ENCODE measurements at places on chromosomes 7 and 10.

DNA sequence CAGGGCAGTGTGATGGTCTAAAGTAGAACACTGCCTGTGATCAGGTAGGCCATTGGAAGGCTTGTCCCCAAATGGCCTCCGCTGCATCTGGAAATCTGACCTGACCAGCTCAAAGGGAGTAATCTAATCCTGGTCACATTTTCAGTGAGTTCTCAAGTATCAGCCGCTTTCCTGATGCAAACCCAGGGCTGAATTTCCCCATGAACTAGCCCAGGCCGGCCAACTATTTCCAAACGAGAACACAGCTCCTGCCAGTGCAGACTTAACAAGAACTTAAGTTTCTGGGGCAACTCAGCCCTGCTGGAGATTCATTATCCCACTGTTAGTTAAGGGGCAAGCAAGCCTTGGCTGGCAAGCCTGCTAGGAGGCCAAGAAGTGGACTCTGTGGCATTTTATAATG lies 59.6 kb upstream of the FAM180A start:
- DNase-seq: no peak

DNA sequence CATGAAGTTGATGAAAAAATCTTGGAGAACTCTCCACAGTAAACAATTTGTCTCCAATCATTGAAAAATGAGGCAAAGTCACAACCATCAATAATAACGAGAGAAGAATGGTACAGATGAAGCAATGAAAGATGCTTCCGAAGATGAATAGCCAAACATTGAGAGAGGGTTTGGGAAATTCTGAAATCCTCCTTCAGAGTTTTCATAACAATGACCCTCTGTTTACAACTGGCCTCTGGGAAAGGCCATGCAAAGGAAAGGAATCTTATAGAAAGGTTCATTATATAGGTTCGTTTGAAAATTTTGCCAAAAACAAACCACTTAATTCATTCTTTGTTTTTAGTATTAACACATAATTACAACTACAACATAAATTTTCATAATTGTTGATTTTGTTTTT lies 166.5 kb downstream of the ABCA13 start:
- DNase-seq: no peak

DNA sequence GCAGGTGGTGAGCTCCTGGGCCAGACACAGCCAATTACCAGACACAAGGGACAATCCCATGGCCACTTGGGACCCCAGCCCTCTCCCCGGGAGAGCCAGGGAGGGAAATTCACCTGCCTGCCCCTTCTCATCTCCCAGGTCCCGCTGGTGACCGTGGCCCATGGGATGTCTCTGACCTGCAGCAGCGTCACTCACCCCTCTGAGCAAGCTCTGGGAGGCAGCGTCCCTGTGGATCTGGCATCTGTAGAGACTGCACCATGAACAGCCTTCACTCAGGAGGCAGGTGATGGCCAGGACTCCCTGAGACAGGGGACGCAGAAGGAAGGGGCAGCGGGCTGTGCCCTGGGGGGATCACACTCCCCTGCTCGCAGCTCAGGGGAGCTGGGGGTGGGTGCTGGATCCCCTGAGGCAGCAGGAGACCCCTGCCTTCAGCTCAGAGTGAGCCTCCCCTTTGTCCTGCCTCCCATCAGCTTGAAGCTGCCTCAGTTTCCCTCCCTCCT lies 90.8 kb downstream of the FOXL3 start:
- no peak for DNase-seq

DNA sequence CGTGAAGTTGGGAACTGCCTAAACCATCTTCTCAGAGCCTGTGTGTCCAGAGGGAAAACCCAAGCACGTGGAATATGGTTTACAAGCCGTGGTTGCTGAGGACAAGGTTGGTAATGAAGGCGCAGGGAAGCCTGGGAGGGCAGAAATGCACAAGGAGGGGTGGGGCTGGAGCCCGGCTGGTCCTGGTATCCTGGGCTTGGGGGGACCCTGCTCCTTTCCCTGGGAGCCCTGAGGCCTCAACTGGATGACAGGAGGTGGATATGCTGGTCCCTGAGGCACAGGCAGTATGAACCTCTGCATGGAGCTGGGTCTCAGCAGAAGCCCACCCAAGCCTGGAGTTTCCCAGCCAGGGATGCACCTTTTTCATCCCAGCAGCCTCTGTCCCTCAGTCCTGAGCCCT lies 80.3 kb upstream of the RET start:
- no peak for DNase-seq

DNA sequence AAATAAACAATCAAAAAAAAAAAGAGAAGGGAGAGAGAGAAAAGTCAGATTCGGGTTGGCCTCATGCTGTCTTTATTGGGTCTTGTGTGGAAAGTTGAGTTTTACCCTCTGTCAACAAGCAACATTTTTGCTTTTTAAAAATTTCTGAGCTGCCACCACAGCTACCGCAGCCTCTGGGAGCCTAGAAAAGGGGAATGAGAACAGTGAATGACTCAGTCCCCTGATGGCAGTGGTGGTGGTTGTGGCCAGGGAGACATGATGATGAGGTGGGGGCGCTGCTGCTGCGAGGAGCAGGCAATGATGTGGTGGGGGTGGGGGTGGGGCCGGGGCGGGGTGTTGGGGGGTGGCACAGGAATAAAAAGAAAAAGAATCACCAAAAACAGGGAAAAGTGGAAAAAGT lies 20.0 kb upstream of the CREB3L2 start:
- DNase-seq: no peak

DNA sequence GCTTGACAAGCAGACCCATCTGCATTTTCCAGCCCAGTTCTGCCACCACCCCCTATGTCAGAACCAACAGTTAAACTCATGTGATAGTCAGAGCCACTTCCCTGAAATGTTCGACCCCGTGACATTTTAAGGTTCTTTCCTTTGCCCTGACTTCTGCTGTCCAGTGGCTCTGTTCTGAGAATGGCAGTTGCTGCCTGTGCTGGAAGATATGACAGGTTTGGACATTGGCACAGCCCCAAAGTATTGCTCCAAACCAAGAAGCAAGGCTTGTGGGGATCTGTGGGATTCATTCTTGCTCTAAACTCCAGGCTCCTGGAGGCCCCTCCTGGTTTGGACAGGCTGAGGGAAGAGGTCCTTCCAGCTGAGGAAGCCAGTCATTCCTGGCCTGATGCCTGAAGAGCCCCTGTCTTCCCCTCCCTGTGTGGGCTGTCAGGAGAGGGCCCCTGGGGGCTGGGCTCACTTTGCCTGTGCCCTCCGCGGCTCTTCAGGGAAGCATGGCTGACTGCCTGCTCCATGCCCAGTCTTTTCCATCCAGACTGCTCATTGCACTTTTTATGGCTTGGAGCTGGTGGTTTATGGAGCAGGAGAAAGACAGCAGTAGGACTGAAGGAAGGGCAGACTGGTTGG lies 138.0 kb downstream of the CDH23 start:
- DNase-seq: no peak

- no peak for DNase-seq
Observed at GRCh38 chr7:41305001-41305400, 397.9 kb downstream of the INHBA start.

GRCh38 chr7:3318874-3319273 lies 17.8 kb downstream of the SDK1 start:
- DNase-seq: no peak

- DNase-seq: peak; percentile 94
Observed at GRCh38 chr7:7566651-7567611, at the start of gene MIOS. Gene MIOS (plus strand): TSS chr7:7566884. CDS start chr7:7572476, 5,592 bp downstream.

- no peak for DNase-seq
Observed at GRCh38 chr7:77662869-77663268, 33.4 kb upstream of the RSBN1L start.

DNA sequence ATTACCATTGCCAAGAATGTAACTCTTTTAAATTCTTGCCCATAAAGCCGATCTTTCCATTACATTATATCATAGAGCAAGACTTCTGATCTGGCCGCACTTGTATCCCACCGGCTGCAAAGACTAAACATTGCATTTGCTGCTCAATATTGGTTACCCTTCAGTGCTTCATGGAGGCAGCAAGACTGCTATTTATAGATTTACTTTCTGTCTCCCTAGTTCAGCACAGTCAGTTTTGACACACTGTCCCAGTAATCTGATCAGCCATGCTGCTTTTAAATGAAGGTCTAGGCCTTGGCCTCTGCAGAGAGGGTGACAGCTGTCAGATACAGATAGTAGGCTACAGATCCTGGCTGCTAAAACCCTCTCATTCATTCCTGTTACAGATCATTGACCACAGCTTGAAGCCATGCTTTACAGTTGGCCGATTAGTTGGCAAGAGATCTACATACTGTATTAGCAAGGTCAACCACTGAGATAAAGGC lies 562.6 kb upstream of the GALNT17 start:
- peak; percentile 69 for DNase-seq

GRCh38 chr10:3323865-3324498 lies 151.4 kb upstream of the PITRM1 start:
- DNase-seq: no peak

DNA sequence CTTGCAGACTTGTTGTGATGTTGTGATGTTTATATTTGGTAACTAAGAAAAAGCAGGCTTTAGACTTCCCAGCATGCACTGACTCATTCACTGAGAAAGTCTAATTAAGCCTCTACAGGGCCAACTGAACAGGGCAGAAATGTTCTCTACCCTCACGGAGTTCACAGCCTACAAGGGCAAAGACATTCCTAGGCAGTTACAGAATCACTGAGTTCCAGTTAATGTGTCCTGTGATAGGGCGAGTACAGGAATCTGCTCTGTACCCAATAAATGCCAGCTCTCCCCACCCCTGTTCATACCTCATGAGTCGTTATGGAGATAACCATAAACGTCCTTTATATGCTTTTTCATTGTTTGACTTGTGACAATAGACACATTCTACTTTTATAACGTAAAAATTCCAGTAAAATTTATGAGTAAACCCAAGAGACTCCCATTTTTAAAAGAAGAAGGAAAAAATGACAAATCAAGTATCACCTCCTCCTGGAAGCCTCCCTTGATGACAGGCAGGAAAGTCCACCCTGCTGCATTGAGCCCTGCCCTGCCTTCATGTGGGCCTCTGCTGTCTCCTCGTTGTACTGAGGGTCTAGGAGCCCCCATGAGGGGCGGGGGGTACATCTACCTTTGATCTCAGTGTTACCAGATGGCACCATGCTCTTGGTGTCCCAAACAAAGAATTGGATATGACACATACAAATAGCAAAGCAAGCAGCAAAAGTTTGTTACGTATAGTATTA lies 14.3 kb downstream of the MUC12 start:
- DNase-seq: peak; percentile 88

DNA sequence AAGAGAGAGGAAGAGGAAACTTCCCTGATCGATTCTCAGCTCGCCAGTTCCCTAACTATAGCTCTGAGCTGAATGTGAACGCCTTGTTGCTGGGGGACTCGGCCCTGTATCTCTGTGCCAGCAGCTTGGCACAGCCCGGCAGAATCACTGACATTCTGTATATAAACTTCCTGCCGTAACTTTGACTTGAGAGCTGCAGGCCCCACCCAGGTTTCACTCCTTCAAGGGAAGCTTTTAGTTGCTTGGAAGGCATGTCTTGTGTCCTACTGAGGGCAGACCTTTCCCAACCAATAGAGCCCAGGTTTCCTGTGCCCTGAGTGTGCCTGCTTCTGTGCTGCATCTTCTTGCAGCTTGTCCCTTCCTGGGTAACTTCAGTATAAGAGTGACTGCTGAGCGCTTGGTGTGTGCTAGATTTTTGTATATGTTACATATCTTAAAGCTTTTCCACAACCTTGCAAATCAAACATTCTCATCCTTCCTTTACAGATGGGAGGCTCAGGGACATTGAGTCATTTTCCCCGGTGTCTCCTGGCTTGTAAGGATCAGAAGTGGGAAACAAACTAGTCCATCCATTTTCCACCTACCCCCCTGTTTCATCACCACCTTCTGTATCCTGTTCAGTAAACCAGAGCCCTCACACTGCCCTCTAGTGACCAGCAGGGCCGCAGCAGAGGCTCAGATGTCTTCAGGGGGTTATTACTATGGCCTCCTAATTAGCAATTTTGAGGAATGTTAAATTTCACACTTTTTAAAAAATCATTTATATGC lies 225.2 kb upstream of the PRSS58 start:
- peak; percentile 65 for DNase-seq

GRCh38 chr7:66043681-66044497 lies 31.7 kb upstream of the ASL start:
- peak; percentile 47 for DNase-seq

DNA sequence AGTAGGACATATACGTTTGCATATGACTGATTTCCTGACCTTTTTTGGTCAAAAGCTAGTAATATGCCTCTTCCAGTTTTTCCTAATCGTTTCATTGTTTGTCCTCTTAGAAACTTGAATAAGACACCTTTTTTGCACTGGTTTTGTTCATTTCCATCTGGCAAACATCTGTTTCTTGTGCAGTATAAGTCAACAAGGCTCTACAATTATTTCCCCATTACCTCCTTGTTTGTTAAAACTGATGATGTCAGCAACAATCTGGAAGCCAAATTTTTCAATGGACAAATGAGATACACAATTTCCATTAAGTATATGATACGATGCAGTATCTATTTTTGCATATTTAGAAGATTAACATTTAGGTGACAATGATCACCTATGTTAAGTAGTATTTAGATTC lies 148.8 kb downstream of the NRBF2 start:
- DNase-seq: no peak

DNA sequence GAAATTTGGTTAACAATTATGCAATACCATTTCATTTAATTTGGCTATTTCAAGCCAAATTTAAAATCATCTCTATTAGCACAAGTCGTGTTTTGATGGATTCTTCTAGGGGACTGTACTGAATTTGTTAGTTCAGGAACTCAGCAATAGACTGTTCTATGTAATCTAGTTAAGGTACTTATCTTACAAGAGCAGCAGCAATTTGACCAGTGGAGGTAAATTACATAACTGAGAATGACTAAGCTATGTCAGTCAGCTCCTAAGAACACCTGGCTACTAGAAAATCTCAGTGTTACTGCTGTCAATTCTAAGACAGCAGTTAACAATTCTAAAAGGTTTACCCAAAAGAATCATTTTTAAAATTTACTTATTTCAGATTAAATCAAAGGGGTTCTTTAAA lies 513.9 kb upstream of the ZWINT start:
- no peak for DNase-seq

DNA sequence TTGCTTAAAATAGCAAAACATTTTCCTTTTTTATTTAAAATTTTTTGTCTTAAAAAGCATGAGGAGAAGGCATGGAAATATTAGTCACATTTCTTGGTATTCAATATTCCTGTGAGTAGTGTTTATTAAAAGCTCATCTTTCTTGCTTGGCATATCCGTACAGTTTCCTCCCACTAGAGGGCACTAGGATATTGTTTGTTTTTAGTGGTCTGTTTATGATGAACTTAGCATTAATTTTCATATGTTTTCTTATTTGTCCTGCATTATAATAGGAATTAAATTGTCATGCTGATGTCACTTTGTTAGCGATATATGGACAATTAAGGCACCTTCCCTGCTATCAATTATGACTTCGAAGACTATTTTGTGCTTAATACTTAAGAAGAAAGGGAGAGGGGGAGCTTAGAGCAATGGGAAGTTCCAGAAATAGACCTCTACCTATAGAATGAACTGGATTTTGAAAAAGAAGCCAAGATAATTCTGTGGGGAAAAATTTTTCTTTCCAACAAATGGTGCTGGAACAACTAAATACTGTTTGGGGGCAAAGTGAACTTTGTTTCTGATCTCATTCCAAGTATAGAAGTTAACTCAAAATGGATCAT lies 91.0 kb upstream of the STRIP2 start:
- DNase-seq: peak; percentile 65

Measured in ACHN (cell line).